ENCODE measurements at places on chromosomes 3 and 15.
A peak's percentile ranks its signal among the peaks of the same experiment; 100 is the strongest.

GRCh38 chr15:32674681-32675080, 33.2 kb downstream of the SCG5 start:
- DNase-seq: no peak

- DNase-seq: no peak
These were observed 282.9 kb downstream of the TBC1D5 start for GRCh38 chr3:17459470-17459993.

DNA sequence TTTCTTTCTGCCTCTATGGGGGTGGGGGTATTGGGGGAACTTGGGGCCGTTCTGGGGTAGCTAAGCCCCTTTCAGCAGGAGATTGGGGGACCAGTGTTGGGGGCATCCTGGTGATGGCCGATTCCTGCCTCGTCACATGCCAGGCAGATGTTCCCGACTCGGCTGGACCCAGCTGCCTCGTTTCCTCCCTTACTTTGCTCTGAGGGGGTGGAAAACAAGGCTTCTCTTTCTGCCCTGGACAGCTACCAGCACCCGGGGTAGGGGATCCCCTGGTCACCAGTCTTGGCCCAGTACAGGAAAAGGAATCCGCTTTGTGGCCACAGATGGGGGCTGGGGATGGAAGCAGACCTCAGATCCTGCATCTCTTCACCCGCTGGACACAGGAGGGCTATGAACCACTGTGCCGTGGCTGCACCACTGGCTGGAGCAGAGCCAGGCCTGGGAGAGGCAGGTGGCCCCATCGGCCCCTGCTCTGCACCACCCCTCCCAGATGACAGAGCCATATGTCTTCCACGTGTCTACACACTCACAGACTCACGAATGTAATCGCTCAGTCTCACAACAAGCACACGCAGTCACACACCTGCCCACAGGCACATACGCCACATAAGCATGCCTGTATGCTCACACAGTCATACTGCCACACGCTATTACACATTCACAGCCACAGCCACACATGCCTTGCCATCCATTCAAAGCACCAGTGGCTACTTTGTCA, 12.4 kb downstream of the SNX33 start:
- no peak for DNase-seq

DNA sequence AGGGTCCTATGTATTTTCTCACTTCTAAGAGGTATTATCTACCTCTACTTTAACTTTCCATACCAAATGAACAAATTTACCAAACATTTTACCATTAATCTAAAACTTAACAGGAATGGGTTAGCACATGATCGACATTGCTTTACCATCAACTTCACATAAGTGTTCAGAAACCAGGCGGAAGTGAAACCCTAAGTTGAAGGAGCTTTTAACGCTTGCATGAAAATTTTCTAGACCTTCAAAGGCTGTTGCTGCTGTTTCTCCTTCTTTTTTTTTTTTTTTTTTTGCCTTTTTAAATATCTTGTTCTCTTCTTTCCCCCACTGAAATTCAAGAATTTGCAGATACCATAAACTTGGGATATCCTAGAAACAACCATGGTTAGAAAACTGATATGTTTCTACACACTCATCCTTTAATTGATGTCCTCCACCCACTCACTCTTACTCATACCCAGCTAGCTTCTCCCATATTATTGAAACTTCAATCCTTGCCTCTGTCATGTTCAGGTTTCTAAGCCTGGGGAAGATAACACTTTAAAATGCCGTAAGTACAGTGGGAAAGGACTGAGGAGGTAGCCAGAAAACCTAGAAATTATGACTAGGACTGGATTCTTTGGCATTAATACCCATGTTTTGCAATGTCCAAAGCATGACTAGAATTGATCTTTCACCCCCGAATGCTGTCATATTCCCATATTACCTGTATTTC, 24.7 kb downstream of the MYO5A start:
- DNase-seq: no peak

- no peak for DNase-seq
These were observed 521.1 kb upstream of the NECTIN3 start for GRCh38 chr3:110550511-110550910.

DNA sequence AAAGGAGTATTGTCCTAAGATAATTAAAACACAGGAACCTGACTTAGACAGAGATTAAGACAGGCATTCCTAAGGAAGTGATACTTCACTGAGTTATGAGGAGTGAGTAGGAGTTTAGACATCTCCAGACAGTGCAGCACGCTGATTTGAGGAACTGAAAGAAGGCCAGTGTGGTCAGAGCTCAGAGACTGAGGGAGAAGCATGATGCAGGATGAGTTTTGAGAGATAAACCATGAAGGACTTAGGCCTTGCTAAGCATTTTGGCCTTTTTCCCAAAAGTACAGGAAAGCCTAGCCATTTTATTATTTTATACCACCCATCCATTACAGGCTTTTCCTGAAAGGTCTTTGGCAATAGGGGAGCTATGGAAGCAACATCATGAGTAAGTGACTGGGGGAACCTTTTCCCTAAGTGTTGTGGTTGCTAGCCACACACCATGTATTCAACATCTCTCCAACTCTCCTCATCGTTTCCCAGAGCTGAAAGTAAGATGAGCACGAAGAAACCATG, 375.6 kb upstream of the TPRG1 start:
- no peak for DNase-seq

GRCh38 chr3:61381745-61382392, 130.6 kb upstream of the FHIT start:
- DNase-seq: peak; percentile 56

GRCh38 chr3:30370681-30371271, 235.6 kb upstream of the TGFBR2 start:
- DNase-seq: no peak

GRCh38 chr3:194961571-194961970, 275.9 kb downstream of the FAM43A start:
- DNase-seq: no peak

DNA sequence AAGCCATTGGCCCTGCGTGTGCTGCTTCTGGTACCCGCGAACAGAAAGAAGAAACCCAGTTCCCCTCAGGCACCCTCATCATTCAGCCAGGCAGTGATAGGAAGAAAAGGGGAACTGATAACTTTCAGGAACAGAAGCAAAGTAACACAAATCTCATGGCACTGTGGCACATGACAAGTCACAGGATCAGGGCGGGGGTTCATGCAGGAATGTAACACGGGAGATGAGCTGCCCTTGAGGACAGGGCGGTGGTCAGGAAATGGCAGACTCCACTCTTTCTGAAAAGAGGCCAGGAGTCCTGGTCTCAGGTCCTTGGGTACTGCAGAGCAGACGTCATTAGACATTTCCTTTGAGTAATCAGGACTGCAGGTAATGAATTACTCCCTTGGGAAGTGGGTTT, 95.5 kb downstream of the CCNL1 start:
- DNase-seq: no peak

DNA sequence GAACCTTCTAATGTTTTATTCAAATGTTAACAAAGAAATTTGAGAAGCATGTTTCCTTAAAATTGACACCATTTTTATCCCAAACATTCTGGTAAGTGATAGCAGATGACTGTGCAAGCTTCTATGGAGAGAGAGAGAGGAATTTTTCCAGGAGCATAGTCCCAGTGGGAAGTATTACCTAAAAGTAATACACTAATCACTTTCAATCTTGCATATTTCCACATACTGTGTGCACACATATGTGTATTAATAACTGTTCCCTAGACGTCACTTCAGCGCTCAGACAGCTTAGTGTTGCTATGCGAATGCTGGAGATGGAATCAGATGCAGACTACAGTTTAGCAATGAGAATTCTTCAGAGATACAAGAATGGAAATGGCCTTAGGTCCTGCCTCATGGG, 424.3 kb upstream of the TPRG1 start:
- no peak for DNase-seq

- no peak for DNase-seq
These were observed 363 bp downstream of the MAGI1 start for GRCh38 chr3:66038384-66038725.

DNA sequence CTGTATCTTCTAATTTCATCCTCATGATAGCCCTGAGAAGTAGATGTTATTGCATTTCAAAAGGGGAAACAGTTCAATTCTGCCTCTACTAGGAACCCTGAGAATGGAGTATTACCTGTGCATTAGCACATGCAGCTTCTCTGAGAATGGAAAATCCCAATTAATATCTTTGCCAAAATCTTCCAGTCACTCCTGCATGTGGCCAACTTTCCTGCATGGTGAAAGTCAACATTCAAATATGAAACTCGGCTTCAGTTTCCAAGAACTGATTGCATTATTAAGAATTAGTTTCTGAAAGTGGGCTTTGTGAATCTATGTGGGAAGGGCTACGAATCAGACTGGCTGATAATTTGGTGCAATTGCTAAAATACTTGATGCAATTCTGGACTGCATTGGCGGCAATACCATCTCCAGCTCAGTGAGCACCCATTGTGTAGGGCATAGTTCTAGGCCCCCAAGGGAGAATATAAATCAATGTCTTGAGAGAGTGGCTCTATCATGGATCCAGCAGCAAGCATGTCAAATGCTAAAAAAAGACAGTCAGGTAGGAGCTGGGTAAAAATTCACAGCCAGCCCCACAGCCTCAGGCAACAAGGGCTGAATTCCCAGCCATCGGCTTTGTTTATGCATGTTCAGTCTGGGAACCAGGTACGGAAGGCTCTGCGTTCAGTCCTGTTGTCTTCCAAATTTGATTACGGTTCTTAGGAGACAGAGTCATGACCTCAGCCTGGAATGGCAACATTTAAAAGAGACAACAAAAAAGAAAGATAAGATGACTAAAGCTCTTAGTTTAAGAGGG, 18.8 kb upstream of the BCL6 start:
- no peak for DNase-seq

- DNase-seq: peak; percentile 28
These were observed 498.2 kb downstream of the NSUN3 start for GRCh38 chr3:94561094-94561493.

DNA sequence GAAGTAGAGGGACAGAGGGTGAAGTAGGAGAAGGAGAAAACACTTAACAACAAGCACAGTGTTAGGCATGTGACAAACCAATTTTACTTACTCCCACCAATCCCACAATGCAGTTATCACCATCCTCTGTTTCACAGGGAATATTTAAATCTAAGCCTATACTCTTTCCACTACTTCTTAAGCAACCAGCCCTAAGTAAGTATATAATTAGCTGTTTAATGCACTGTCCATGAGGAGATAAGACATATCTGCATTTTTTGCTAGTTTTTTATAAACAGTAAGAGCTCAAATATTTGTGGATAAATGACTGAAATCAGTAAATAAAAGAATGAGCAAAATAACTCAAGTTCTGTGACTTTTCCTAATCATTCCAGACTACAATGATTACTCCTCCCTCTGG, 62.7 kb downstream of the GSK3B start:
- DNase-seq: no peak

DNA sequence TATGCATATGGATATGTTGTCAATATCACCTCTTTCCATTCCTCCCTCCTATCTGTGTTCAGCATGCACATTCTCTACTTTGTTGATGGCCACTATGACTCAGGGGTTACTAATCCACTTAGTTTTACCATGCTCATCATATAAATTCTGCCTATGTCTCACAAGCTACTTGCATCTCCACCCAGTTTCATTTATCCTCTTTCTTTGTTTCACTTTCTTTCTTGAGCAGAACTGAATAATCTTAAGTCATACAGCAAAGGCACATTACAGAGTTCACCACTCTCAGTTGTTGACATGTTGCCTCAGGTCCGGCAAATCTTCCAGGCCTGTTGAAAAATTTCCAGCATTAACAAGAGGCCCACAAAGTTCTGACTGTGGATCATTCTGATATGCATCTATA, 71.5 kb downstream of the SSR3 start:
- DNase-seq: no peak

GRCh38 chr3:43034200-43034599, 55.1 kb downstream of the GASK1A start:
- no peak for DNase-seq

DNA sequence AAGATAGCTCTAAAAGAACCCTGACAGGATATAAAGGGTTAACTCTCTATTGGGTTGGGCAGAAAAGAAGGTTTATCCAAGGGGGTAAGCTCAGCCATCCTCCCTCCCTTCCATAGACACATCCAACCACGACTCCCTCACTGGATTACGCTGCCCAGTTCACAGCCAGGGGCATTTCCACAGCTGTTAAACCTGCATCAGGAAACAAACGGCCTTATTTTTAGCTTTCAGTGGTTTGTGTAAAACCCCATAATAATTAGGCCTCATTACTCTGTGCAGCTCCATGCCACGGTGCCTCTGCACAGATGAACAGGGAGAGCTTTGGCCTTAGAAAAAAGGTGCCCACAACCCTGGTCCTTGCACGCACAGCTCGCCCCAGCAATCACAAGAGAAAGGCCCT, 110.6 kb downstream of the GABRB3 start:
- no peak for DNase-seq

GRCh38 chr3:177742273-177742672, 545.0 kb upstream of the TBL1XR1 start:
- no peak for DNase-seq

GRCh38 chr3:101941318-101942040, 92.2 kb downstream of the NFKBIZ start:
- DNase-seq: no peak

DNA sequence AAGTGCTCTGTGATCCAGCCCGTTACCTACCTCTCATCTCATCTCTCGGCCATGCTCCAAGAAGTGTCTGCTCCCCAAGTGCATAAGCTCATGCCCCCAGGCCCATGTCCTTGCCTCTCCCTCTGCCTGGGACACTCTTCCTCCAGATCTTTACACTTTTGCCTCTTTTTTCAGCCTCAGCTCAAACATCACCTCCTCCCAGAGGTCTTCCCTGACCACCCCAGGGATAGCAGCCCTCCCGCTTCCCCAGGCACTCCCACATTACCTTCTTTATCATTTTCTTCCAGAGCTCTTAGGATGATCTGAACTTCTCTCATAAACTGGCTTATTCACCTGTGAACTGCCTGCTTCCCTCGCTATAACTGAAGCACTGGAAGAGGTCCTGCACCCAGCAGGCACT, 2.7 kb upstream of the FURIN start:
- DNase-seq: no peak

- DNase-seq: peak; percentile 79
These were observed 185.6 kb downstream of the FAM43A start for GRCh38 chr3:194871143-194871863.

- DNase-seq: no peak
These were observed 28.1 kb upstream of the LXN start for GRCh38 chr3:158700559-158700958.

GRCh38 chr3:14871456-14872200, 52.9 kb downstream of the FGD5 start:
- no peak for DNase-seq

DNA sequence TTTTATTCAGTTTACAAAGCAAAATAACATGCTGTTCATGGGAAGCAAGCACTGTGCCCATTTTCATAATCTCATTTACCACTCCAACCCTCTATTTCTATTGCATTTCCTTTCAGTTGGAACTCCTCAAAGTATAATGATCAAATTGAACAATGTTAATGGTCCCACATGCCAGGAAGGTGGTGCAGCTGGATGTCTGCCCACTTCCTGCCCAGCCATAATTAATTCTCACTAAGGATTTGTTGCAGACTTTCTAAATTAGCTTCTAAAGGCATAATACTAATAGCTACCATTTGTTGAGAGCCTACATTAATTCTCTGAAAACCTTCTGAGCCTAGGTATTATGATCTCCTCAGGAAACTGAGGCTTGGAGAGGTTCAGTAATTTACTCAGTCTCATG, 316.1 kb upstream of the TPM1 start:
- no peak for DNase-seq
